ENCODE measurements at places on chromosomes 6 and 20. TPM values are rescaled to one million over a fixed set of nuclear protein-coding genes. Genes with fewer than 3 reads are reported as not detected.

PACRG gene
- total RNA-seq, result not detected

ECT2L gene
- total RNA-seq, result not detected

TREM1 gene
- 0.32 TPM for total RNA-seq

RREB1 gene
- 10.2 TPM for total RNA-seq

OARD1 gene
- total RNA-seq, result 17.1 TPM

GNRH2 gene
- total RNA-seq, result 0.31 TPM

KCNK16 gene
- total RNA-seq, result not detected

TBXT gene
- total RNA-seq, result not detected

C20orf141 gene
- 0.46 TPM for total RNA-seq

PNISR gene
- total RNA-seq, result 30.1 TPM

PRRT1 gene
- total RNA-seq, result 0.41 TPM

SIM1 gene
- total RNA-seq, result not detected

CLPSL1 gene
- not detected for total RNA-seq

BTN2A1 gene
- 20.6 TPM for total RNA-seq

ENPP1 gene
- total RNA-seq, result 1.6 TPM

MAK gene
- total RNA-seq, result 0.15 TPM

FAM209B gene
- total RNA-seq, result 0.21 TPM

TLDC2 gene
- not detected for total RNA-seq

FOXA2 gene
- 17.8 TPM for total RNA-seq

OR12D3 gene
- total RNA-seq, result not detected

TCF21 gene
- not detected for total RNA-seq

RPN2 gene
- total RNA-seq, result 254 TPM

BPI gene
- total RNA-seq, result not detected

HFE gene
- total RNA-seq, result 10.1 TPM

SIRPD gene
- total RNA-seq, result not detected

MUC21 gene
- total RNA-seq, result not detected

C6orf141 gene
- 11.5 TPM for total RNA-seq

LZTS3 gene
- total RNA-seq, result 4.1 TPM

USP49 gene
- total RNA-seq, result 0.95 TPM

FBXO30 gene
- 5.1 TPM for total RNA-seq

NELFCD gene
- 47.1 TPM for total RNA-seq

SLC22A16 gene
- total RNA-seq, result not detected

OR2H1 gene
- total RNA-seq, result not detected

ADGRF1 gene
- 0.08 TPM for total RNA-seq

REM1 gene
- 0.82 TPM for total RNA-seq
